ENCODE measurements at places on chromosomes 1 and 21. TPM values are rescaled to one million over a fixed set of nuclear protein-coding genes. Genes with fewer than 3 reads are reported as not detected.

GRCh38 chr1:103109311-103109920 lies 1.1 kb upstream of the COL11A1 start:
- DNase-seq = no peak

SLC5A9 gene
- not detected for total RNA-seq

- DNase-seq = no peak
Measured at GRCh38 chr1:228217551-228218344, 9.9 kb downstream of the OBSCN start.

DNA sequence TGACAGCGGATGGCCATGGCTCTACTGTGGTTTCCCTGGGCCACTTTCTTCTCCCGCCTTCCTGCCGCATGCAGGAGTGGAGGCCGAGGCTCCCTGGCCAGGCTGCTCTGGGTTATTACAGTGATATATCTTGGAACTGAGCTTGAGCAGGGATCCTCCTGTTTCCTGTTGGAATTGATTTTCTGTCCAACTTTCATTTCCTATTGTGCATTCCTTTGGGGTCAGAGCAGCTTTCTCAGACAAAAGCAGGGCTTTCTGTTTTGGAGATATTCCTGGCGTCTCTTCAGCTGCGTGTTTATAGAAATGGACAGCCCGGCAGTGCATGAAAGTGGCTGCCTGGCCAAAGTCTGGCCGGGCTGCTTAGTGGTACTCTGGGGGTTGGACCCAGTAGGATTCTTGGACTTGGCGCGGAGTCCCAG lies 146.4 kb downstream of the KIF26B start:
- peak; percentile 92 for DNase-seq

- DNase-seq = no peak
Measured at GRCh38 chr1:156714830-156715229, 9.4 kb upstream of the CRABP2 start.

WDR64 gene
- not detected for total RNA-seq

ARPC5 gene
- 112 TPM for total RNA-seq

OR2W3 gene
- not detected for total RNA-seq

GRCh38 chr1:226511296-226511695 lies 37.3 kb upstream of the STUM start:
- DNase-seq = no peak

DNA sequence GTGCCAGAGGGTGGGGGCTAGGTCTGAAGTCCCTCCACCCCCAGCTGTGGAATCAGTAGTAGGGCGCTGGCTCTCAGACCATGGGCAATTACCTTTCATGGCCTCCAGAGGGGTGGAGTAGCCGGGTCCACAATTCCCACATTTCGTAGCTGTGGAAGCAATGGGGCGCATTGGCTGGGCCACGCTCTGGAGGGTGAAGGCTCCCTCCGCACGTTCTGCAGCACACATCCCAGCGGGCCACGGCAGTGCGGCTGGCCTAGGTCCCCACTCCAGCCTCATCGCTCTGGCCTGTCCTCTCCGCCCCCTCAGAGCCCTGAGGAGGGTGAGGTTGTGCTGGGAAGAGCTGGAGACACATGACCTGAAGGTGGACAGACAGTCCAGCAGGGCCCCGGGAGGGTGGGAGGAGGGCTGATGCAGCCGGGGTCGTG lies 2.9 kb downstream of the SELENBP1 start:
- DNase-seq = no peak

DNA sequence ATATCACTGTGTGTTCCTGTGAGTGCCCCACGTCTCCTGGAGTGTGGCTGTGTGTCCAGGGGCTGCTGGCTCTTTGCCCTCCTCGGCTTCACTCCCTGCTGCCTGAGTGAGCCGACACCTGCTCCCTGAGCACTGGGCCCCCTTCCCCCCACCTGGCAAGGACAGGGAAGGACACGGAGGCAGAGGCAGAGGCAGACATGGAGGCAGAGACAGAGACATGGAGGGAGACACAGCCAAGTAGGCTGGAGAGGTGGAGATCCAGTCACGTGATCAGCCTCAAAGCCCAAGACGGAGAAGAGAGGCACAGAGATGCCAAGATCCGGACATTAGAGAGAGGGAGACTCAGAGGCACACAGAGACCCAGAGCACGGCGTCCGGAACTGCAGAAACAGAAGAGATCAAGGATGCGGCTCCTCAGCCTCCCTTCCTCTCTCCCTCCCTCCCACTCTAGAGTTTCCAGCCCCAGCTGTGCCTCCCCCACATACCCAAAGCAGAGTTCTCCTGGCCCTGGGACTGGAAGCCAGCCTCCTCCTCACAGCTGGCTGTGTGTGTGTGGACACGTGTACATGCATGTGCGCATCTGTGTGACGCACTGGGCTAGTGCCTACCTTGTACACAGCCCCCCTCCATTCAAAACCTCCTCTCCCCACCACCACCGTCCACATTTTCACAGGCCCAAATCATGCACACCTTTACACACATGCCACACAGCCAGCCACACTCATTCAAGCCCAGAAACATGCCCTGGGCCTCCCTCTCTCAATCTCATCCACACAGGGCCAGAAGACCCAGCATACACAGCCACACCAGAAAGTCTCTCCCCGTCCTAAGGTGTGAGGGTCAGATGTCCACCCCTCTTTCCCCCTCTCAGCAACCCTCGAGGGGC lies 39.1 kb upstream of the WASF2 start:
- peak; percentile 80 for DNase-seq

DNA sequence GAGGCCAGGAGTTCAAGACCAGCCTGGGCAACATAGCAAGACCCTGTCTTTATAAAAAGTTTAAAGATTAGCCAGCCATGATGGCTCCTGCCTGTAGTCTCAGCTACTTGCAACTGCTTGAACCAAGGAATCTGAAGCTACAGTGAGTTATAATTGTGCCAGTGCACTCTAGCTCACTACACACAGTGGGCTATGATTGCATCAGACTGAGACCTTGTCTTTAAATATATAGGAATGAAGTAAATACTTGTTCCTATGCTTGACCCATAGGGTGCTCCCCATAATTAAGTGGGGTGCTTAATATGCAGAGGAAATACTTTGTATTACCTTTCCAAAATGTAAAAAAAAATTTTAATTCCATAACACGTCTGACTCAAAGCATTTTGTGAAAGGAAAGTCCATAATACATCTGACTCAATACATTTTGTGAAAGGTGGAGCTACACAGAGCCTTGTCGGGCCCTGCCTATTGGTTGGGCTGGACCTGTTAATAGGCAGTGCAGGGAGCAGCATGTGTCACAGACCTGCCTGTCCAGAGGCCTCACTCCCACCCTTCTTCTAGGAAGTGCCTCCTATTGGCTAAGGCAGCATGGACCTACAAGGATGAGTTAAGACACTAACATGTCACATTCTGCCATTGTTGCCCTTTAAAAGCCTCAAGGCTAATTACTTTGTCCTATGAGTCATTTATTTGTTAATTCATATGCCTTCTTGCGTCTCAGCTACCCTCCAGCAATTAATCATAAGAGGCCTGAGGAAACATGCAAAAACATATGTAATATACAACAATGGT lies 33.6 kb downstream of the CD58 start:
- DNase-seq = no peak

C4BPA gene
- not detected for total RNA-seq

GRCh38 chr1:2617971-2618470 lies 14.8 kb downstream of the MMEL1 start:
- no peak for DNase-seq

GRCh38 chr21:37878946-37879660 lies 37.2 kb downstream of the KCNJ6 start:
- peak; percentile 49 for DNase-seq

- no peak for DNase-seq
Measured at GRCh38 chr1:59285691-59286090, 11.2 kb upstream of the FGGY start.

- DNase-seq = no peak
Measured at GRCh38 chr1:198253259-198253658, 96.5 kb downstream of the NEK7 start.

- DNase-seq = no peak
Measured at GRCh38 chr1:914891-915280, 8.8 kb upstream of the SAMD11 start.

GRCh38 chr21:29670228-29670627 lies 269.6 kb downstream of the GRIK1 start:
- DNase-seq = no peak

GRCh38 chr1:110430366-110430765 lies 20.6 kb upstream of the PROK1 start:
- no peak for DNase-seq

DNA sequence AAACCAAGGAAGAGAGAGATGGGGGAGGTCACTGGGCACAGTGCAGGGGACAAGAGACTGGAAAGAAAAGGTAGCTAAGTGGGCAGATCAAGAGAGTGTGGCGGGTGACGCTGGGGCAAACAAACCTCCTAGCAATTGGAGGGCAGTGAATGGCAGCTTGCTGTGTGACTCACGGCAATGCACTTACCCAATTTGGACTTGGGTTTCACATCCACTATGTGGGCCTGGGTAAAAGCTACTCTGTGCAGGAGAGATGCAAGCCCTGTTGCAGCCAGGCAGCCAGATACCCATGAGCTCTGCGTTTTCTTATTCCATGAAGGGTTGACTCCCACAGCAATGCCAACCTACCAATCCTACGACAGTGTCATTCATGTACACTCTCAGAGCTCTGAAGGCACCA lies 9.5 kb downstream of the PLXNA2 start:
- no peak for DNase-seq

DNA sequence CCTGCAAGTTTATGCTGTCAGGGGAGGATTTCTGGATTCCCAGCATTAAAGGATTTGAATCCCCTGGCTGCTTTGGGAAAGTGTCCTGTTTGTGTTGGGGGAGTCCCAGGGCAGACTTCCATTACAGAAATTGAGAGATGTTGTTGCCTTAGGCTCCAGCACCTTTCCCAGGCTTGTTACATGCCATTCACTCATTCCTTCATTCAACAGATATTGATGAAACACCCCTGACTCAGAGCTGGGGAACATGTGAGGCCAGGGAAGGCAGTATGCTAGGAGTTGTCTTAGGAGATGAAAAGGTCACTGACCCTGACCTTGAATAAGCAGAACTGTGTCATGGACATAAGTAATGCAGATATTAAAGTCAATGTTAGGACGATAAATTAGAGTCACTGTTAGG lies 161.7 kb downstream of the NTMT2 start:
- peak; percentile 35 for DNase-seq

- no peak for DNase-seq
Measured at GRCh38 chr1:88466899-88467580, 217.0 kb upstream of the PKN2 start.
